ENCODE measurements at places on chromosomes 3 and 15.

DNA sequence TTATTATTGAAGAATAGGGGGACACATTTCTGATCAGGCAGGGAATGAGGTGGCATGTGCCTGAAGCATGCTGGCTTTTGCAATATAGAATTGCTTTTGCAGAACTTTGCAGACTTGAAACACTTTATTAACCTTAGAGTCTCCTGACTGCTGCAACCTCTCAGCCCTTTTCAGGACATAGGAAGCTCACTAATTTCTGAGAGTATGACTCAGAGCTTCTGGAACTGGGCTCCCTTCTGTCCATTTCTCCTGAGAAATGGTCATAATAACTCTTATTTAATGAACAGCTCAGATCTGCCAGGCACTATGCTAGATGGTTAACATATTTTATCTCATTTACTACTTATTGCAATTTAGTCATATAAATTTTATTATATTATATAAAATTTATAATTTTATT, 38.6 kb upstream of the DGKG start:
- DNase-seq: no peak

DNA sequence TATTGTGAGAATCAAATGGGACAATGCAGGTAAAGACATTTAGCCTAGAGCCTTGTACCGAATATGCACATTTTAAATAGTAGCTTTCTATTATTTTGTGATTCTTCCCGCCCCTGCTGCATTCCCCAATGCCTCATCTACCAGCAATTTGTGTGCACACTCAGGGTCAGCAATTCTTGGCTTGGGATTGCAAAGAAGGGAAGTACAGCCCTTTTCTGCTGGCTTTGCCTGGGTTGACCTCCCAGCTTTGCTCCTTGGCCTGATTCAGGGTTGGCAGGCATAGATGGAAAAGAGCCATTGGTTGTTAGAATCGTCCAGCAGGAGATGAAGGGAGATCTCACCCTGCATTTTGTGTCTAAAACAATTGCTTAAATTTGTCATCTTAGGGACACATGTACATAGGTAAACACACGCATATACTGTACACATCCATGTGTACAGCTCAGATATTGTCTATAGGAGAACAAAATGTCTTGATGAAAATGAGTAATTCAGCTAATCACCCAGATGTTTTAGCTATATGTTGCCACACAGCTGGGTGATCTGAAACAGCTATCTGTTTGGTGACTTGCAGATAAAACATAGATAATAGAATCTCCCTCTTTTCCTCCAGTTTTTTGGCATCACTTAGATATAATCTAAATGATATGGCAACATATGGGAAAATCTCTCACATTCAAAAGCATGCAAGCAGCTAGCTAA, 340.9 kb upstream of the TBL1XR1 start:
- DNase-seq: peak; percentile 56

- DNase-seq: no peak
Observed at GRCh38 chr3:39753391-39753790, 56.0 kb upstream of the MYRIP start.

GRCh38 chr3:133479895-133480669, 80.2 kb downstream of the BFSP2 start:
- DNase-seq: no peak

Measured in hepatic stellate cell (primary cell).